ENCODE measurements at places on chromosomes 4 and X.

DNA sequence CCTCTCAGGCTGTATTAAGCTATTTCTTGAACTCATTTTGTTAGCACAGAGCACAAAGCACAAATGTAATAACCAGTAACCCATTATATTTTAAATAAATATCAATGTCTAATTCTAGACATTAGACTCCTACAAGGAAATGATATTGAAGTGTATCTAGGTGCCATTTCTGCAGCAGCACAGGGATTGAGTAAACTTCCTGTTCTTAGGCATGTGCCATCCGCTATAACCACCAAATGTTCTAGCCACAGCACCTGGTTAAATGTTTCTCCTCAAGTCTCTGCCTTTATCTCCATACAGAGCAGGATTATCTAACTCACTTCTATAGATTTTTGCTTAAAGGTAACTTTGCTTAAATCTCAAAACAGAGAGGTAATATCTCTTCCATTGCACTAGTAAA lies 51.4 kb downstream of the SGMS2 start:
- no peak for DNase-seq

DNA sequence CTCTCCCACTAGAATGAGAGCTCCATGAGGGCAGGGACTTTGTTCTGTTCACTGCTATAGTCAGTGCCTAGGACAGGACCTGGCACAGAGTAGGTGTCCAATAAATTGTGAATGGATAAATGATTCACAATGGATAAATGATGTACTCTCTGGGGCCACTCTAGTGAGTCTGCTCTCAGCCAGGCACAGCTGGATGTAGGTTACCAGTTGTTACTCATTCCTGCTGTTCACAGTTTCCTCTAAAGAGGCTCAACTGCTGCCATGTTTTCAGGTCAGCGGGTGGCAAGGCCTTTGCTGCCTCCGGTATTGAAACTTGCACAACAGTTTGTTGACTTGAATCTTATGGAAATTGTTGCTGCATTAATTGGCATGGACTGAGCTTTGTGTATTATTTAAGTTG lies 99.1 kb downstream of the NHSL2 start:
- DNase-seq = no peak

- no peak for DNase-seq
Measured at GRCh38 chr4:61740886-61741285, 540.8 kb downstream of the ADGRL3 start.

GRCh38 chr4:157964463-157964862 lies 208.4 kb downstream of the GASK1B start:
- no peak for DNase-seq

- DNase-seq = no peak
Measured at GRCh38 chr4:141099326-141099725, 33.9 kb downstream of the RNF150 start.

DNA sequence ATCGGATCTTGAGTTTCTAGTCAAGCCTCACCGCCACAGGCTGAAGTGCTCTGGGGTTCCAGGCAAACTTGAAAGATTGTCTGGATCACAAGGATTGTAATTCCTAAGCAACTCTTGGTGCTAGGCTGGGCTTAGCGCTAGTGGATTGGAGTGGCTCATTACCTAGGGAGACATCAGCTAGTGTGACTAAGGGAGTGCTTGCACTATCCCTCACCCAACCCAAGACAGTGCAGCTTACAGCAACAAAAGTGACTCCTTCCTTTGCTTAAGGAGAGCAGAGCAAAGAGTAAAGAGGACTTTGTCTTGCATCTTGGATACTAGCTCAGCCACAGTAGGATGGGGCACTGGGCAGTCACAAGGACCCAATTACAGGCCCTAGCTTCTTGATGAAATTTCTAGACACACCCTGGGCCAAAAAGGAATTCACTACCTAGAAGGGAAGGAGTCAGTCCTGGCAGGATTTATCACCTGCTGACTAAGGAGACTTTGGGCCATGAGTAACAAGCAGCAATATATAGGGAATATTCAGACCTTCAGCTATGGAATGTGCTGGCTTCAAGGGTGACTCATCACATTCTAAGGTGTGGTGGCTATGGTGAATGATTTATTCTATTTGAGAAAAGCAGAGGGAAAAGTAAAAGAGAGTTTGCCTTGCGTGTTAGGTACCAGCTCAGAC lies 1212.4 kb downstream of the PCDH18 start:
- no peak for DNase-seq

- no peak for DNase-seq
Measured at GRCh38 chr4:6887591-6888371, 21.8 kb upstream of the TBC1D14 start.

GRCh38 chr4:140116442-140117104 lies 37.4 kb downstream of the MAML3 start:
- peak; percentile 13 for DNase-seq

DNA sequence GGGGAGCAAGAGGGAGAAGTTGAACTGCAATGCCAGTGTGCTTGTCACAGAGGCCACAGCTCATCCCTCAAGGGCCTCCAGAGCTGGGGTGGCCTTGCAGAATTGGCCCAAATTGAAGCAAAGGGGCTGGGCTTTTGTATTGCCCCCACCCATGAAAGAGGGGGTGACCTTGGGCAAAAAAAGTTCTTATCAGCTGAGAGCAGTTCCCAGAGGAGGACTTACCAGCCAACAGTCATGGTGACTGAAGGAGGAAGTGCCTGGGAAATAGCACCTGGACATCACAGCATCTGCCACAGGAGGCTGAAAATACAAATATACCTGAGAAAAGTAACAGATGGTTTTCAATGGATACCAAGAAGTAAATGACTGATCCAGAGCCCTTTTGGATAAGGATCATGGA lies 262.4 kb downstream of the MID1IP1 start:
- no peak for DNase-seq

GRCh38 chrX:116841290-116841689 lies 378.5 kb upstream of the CT83 start:
- no peak for DNase-seq

- DNase-seq = no peak
Measured at GRCh38 chrX:16931855-16932575, 14.4 kb upstream of the REPS2 start.

DNA sequence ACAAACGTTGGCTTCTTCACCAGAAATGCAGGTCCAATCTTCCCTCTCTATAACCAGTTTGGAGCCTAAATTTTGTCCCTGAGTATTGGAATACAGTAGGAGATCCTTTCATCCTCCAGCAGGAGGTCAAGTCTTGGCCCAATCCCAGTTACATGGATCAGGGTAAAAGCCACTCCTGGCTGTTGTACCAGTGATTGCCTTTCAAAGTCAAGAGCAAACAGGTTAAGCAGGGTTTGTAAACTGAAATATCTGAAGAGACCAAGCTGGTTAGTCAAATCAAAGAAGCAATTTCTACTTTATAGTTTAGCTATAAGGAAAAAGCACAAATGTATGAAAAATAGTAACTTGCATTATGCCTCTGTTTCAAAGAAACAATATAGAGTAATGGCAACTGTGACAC lies 329.4 kb downstream of the NAF1 start:
- no peak for DNase-seq

GRCh38 chr4:113872426-113873260 lies 106.8 kb downstream of the ARSJ start:
- no peak for DNase-seq

DNA sequence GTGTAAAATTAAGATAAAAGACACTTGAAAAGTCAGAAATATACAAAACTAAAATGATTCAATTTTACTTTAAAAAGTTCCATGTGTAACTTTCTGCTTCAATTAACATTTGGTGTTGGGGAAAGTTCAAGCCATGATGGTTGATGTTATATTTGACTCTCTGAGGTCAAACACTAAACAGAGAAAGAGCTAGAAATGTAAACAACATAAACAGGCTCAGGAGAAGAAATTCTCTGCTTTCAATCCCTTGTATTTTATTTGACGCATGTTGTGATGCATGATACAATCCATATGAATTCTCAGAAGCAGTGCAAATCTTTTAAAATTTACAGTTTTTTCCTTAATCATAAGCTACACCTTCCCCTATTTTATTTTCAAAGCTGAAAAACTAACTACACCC lies 822.4 kb downstream of the PCDH18 start:
- DNase-seq = no peak

- DNase-seq = no peak
Measured at GRCh38 chrX:67721321-67721720, 177.5 kb downstream of the AR start.

GRCh38 chr4:182973511-182973911 lies 56.3 kb upstream of the DCTD start:
- DNase-seq = no peak

DNA sequence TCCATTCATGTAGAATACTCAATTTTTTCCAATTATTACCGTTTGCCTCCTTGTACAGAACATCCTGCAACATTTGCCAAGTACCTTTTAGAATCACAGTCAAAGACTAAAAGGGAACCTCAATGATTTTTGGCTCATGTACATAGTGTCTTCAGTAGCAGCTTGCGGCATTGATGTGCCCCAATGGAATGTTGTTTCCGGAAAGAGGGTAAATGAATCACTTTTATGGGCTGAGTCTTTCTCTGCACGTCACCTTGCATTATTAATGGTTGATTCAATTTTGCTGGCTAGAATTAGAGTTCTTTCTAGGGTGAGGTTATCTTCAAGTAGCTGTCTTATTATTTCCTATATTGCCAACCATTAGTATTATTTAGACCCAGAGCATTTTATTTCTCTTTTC lies 116.9 kb upstream of the GABRA2 start:
- no peak for DNase-seq

DNA sequence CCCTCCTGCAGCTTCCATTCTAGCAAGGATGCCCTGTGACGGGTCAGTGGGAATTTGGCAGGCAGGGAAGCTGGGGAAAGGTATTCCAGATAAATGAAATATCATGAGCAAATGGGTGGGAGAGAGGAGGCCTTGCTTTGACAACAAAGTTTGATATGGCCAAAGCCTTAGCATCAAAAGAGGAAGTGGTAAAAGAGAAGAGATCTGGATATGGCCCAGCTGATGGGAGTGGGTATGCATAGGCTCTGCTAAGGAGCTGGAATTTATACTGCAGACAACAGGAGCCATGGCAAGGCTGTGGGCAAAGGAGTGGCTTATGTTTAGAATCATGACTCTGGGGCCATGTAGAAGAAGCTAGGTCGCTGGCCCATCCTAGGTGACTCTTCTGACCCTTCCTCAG lies 89.2 kb downstream of the PJA1 start:
- no peak for DNase-seq

DNA sequence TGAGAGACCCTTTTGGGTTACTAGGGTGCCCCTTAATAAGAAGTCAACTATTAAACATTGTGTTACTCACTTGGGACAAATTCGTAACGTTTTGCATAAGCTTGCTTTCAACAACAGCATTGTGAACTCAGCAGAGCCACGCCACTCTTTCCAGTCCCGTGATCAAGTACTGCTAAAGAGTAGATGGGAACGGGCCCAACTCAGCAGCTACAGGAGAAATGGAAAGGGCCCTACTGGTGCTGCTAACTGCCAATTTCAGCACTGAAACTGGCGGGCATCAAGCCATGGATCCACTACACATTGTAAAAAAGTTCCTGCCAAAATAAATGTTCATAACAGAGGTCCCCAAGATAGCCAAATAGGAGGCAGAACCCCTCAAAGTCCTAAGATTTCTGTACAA lies 19.0 kb upstream of the DHX15 start:
- no peak for DNase-seq

GRCh38 chrX:44967221-44967620 lies 94.2 kb downstream of the KDM6A start:
- no peak for DNase-seq

- no peak for DNase-seq
Measured at GRCh38 chr4:113840861-113841260, 79.3 kb upstream of the CAMK2D start.

- DNase-seq = no peak
Measured at GRCh38 chr4:37769391-37769989, 57.0 kb upstream of the PGM2 start.

GRCh38 chrX:46580613-46581012 lies 7.0 kb downstream of the CHST7 start:
- no peak for DNase-seq

- peak; percentile 32 for DNase-seq
Measured at GRCh38 chrX:21658152-21658737, at the start of gene KLHL34. TSS of gene KLHL34 (minus strand) at chrX:21658330. CDS start at chrX:21657788, 542 bp downstream.

- peak; percentile 33 for DNase-seq
Measured at GRCh38 chrX:103687696-103688201, 1.2 kb upstream of the MORF4L2 start.

GRCh38 chr4:87901422-87901992 lies 68.7 kb downstream of the MEPE start:
- DNase-seq = no peak

GRCh38 chrX:33175201-33175600 lies 36.1 kb downstream of the DMD start:
- DNase-seq = no peak

DNA sequence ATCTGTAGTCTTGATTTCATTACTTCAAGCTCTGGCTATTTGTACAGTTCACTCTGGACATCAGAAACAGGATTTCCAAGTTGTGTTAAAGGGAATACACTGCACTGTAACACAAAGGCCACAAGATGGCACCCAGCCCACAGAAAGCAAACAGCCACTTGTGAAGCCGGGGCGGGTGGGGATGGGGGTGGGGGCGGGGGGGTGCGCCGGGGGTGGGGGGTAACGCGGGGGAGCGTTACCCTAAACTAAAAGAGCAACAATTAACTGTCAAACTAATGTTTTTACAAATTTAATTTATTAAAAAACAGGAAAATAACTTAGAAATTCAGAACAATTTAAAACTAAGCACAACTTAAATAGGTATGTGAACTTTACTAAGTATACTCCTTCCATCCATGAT lies 27.3 kb downstream of the PRDX4 start:
- peak; percentile 43 for DNase-seq

DNA sequence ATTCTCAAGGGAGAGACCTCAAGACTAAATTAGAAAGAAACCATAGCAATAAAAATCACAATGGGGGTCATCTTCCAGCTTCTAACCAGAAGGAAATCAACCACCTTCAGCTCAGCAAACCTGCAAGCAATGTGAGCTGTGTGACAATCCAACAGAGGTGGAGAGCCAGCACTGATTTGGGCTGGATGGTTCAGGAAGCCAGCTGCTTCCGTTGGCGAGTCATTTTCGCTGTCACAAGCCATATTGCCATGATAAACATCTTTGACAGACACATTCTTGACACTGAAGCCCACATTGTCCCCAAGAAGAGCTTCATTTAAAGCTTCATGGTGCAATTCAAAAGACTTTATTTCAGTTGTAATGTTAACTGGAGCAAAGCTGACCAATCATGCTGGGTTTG lies 22.7 kb downstream of the F8A1 start:
- no peak for DNase-seq

DNA sequence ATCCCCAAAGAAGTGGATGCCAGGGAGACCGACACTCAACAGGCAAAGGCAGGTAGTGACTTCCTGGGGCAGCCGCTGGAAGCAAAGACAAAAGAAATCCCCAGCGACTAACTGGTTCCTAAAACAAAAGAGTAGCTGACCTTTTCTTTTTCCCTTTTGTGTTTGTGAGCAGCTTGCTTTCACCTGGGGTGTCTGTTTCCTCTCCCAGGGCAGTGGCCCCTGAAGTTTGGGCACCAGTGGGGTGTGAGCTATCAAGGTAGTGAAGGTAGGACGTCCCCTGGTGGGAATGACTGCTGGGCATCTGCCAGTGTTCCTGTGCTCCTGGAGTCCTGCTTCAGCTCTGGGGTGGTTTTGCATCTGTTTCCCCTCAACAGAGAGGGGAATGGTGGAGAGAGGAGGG lies 41.6 kb upstream of the STIM2 start:
- peak; percentile 60 for DNase-seq

- no peak for DNase-seq
Measured at GRCh38 chr4:89981789-89982334, 87.2 kb downstream of the MMRN1 start.
